ENCODE measurements at places on chromosomes 13 and 19. TPM values are rescaled to one million over a fixed set of nuclear protein-coding genes. Genes with fewer than 3 reads are reported as not detected.

GRCh38 chr13:48662226-48662625, 8.5 kb downstream of the CYSLTR2 start:
- no peak for DNase-seq
- H3K27ac ChIP-seq = no peak overlapping the region
- H3K4me3 ChIP-seq = no peak overlapping the region
- H3K4me1 ChIP-seq = peaks cover 26% of the 10 kb centered on the region
- H3K36me3 ChIP-seq = peaks cover 14% of the 10 kb centered on the region

Gene NHLRC3
- 16.8 TPM for total RNA-seq

DNA sequence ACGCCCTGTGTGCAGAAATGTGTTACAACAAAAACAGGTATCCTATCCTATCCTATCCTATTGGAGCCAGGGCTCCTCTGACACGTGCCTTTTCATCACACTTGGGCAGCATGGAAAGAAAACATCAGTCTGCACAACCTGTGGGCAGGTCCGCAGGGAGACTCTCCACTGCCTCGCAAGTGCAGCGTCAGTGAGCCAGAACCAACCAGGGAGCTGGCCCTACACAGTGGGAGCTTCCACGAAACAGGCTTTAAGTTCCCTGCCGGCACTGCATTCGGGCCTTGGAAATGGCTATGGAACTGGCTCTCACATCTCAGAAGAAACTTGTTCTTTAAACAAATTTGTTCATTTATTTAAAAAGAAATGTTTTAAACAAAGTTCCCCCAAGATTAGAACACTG, 49.5 kb downstream of the SLC7A1 start:
- no peak overlapping the region for H3K27ac ChIP-seq
- H3K4me3 ChIP-seq = no peak overlapping the region
- no peaks in the 10 kb centered on the region for H3K27me3 ChIP-seq
- no peak for DNase-seq
- H3K36me3 ChIP-seq = peaks cover 51% of the 10 kb centered on the region

Gene FFAR1
- total RNA-seq = 0.12 TPM

GRCh38 chr19:39434123-39435076, 1.3 kb downstream of the RPS16 start:
- no peak for DNase-seq
- peak overlapping the region; percentile 100 for H3K27ac ChIP-seq
- H3K36me3 ChIP-seq = peaks cover 41% of the 10 kb centered on the region

Gene NXNL1
- not detected for total RNA-seq

Gene SELENOV
- not detected for total RNA-seq

GRCh38 chr19:43524922-43525835, 1.8 kb downstream of the ETHE1 start:
- peak overlapping the region; percentile 92 for H3K4me3 ChIP-seq
- no peaks in the 10 kb centered on the region for H3K27me3 ChIP-seq
- H3K4me1 ChIP-seq = peaks cover 24% of the 10 kb centered on the region
- H3K36me3 ChIP-seq = peaks cover 10% of the 10 kb centered on the region
- peak; percentile 67 for DNase-seq

Gene TEX26
- not detected for total RNA-seq

DNA sequence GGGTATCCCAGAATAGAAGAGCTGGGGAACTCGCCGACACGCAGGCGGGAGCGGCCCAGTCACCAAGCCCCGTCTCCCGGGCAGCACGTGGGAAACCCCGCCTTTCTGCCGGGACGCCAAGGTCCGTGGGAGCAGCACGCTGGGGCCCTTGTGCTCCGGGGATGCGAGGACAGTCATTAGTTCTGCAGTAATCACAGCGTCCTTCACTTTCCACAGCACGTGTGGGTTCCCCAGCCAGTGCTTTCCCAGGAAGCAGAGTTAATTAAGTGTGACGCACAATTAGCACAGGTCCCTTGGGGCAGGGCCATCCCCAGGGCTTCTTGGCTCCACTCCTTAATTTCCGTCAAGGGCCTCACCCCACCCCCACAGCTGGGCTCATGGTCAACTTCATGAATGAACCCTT, 64.3 kb upstream of the C13orf46 start:
- no peaks in the 10 kb centered on the region for H3K27me3 ChIP-seq
- H3K4me1 ChIP-seq = peaks cover 20% of the 10 kb centered on the region
- no peak for DNase-seq
- no peak overlapping the region for H3K4me3 ChIP-seq
- no peak overlapping the region for H3K27ac ChIP-seq

GRCh38 chr13:30622551-30622950, 4.8 kb downstream of the USPL1 start:
- no peak for DNase-seq
- H3K27me3 ChIP-seq = no peaks in the 10 kb centered on the region
- no peak overlapping the region for H3K4me3 ChIP-seq
- peaks cover 23% of the 10 kb centered on the region for H3K36me3 ChIP-seq
- H3K4me1 ChIP-seq = peaks cover 38% of the 10 kb centered on the region

DNA sequence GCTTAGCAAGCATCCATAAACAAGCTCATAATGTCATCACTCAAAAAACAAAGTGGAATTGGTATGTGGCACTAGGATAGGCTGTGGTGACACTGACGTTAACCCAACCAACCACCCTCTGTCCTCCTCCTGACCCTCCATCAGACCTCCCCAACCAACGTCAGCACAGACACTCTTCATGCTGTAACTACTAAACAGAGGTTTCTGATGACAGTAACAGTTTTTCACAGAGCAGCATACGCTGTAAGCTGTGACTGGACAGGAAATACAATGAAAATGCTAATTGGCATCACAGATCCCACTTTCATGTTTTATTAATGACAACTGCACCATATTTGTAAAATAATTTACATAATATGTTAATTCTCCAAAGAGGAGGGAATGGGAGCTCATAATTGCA, 238.0 kb downstream of the IRS2 start:
- H3K4me3 ChIP-seq = no peak overlapping the region
- peaks cover 5% of the 10 kb centered on the region for H3K27me3 ChIP-seq
- no peaks in the 10 kb centered on the region for H3K36me3 ChIP-seq
- peaks cover 3% of the 10 kb centered on the region for H3K4me1 ChIP-seq

DNA sequence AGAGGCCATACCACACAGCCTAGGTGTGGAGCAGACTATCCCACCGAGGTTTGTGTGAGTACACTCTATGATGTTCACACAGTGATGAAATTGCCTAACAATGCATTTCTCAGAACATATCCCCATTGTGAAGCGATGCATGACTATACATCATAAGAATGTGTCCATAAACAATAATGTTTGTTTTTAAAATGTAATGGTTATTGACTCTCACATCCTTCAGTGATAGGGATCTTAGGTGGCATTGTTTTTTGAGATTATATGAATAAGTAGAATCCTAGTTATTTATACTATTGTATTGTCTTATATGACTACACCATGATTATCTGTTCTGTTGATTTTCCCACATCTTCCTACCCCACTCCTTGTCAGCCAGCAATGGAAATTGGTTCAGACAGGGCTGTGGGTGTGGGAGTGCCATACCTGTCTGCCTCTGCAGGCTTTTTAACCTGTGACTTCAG, 13.6 kb downstream of the CCNA1 start:
- no peak for DNase-seq
- H3K27me3 ChIP-seq = peaks cover 7% of the 10 kb centered on the region
- H3K4me3 ChIP-seq = no peak overlapping the region

- H3K36me3 ChIP-seq = peaks cover 17% of the 10 kb centered on the region
- no peaks in the 10 kb centered on the region for H3K27me3 ChIP-seq
- no peak overlapping the region for H3K4me3 ChIP-seq
- H3K27ac ChIP-seq = no peak overlapping the region
- DNase-seq = no peak
Observed at GRCh38 chr13:99778500-99778899, 193.1 kb downstream of the ZIC5 start.

Gene ZNF653
- 8.4 TPM for total RNA-seq

GRCh38 chr13:21008026-21008425, 53.4 kb downstream of the LATS2 start:
- H3K27me3 ChIP-seq = no peaks in the 10 kb centered on the region
- no peak overlapping the region for H3K27ac ChIP-seq
- no peak overlapping the region for H3K4me3 ChIP-seq
- DNase-seq = no peak

- no peaks in the 10 kb centered on the region for H3K4me1 ChIP-seq
- peaks cover 11% of the 10 kb centered on the region for H3K27me3 ChIP-seq
- DNase-seq = no peak
- no peak overlapping the region for H3K4me3 ChIP-seq
Observed at GRCh38 chr13:38680912-38681311, 6.0 kb upstream of the FREM2 start.

GRCh38 chr13:110546926-110547325, 14.6 kb downstream of the RAB20 start:
- H3K4me1 ChIP-seq = no peaks in the 10 kb centered on the region
- H3K4me3 ChIP-seq = no peak overlapping the region
- DNase-seq = no peak
- no peak overlapping the region for H3K27ac ChIP-seq
- H3K36me3 ChIP-seq = no peaks in the 10 kb centered on the region
- H3K27me3 ChIP-seq = no peaks in the 10 kb centered on the region

DNA sequence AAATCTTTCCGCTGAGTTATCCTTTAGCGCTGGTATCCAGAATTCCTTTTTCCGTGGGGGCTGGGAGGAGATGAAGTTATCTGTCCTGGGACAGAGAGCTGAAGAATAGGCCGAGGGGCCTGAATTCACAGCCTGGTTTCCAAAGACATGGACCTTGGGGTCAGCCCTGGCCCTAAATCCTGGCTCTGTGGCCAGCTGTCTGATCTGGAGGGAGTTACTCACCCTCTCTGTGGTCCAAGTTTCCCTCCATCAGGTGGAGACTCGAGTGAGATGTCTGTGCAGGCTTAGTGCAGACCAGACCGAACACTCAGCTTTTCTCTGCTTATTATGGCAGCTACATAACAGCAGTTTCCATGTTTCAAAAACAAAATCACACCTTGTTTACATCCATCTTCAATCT, 59.6 kb downstream of the CDADC1 start:
- no peaks in the 10 kb centered on the region for H3K27me3 ChIP-seq
- no peaks in the 10 kb centered on the region for H3K36me3 ChIP-seq
- DNase-seq = no peak
- H3K27ac ChIP-seq = no peak overlapping the region
- H3K4me1 ChIP-seq = no peaks in the 10 kb centered on the region
- H3K4me3 ChIP-seq = no peak overlapping the region

Gene LILRA5
- total RNA-seq = not detected

GRCh38 chr13:109131698-109132257, 502.4 kb downstream of the MYO16 start:
- H3K27me3 ChIP-seq = no peaks in the 10 kb centered on the region
- no peak overlapping the region for H3K27ac ChIP-seq
- H3K4me3 ChIP-seq = no peak overlapping the region
- no peaks in the 10 kb centered on the region for H3K4me1 ChIP-seq
- DNase-seq = no peak
- H3K36me3 ChIP-seq = no peaks in the 10 kb centered on the region

GRCh38 chr19:2083174-2083854, 12.8 kb downstream of the MOB3A start:
- peak overlapping the region; percentile 99 for H3K4me3 ChIP-seq
- peak overlapping the region; percentile 99 for H3K27ac ChIP-seq
- peaks cover 59% of the 10 kb centered on the region for H3K36me3 ChIP-seq
- no peaks in the 10 kb centered on the region for H3K27me3 ChIP-seq
- DNase-seq = peak; percentile 85

GRCh38 chr19:17680230-17680722, 7.9 kb downstream of the UNC13A start:
- DNase-seq = peak; percentile 76
- H3K36me3 ChIP-seq = no peaks in the 10 kb centered on the region
- H3K27me3 ChIP-seq = peaks cover 50% of the 10 kb centered on the region
- peaks cover 6% of the 10 kb centered on the region for H3K4me1 ChIP-seq

Gene KLF12
- total RNA-seq = 25.5 TPM

Gene RDH8
- total RNA-seq = not detected

GRCh38 chr19:29247872-29248271, 34.9 kb upstream of the UQCRFS1 start:
- H3K36me3 ChIP-seq = no peaks in the 10 kb centered on the region
- no peaks in the 10 kb centered on the region for H3K4me1 ChIP-seq
- H3K27ac ChIP-seq = no peak overlapping the region
- no peak for DNase-seq
- H3K27me3 ChIP-seq = peaks cover 16% of the 10 kb centered on the region

Data from activated CD4-positive, alpha-beta memory T cell treated with anti-CD3 and anti-CD28 coated beads for 36 hours (primary cell).